ENCODE measurements at places on chromosomes 3 and 15.
A peak's percentile ranks its signal among the peaks of the same experiment; 100 is the strongest.

- H3K27ac ChIP-seq: no peak overlapping the region
- no peak for DNase-seq
Observed at GRCh38 chr15:70652341-70652740, 111.0 kb downstream of the UACA start.

DNA sequence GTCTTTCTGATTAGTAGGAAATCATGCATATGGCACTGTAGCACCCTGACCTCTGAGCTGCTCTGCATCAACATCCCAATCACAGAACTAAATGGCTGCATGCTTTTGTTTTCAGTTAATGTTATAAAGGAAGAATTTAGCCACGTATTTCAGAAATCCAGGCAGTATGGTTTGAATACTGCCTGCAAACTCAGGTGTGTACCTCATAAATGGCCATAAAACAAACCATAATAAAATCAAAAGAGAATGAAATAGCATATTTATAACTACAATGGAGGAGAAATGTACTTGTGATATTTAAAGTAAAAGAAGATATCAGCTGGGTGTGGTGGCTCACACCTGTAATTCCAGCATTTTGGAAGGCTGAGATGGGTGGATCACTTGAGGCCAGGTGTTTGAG is 94.5 kb downstream of the IL20RB start:
- no peaks in the 10 kb centered on the region for H3K4me1 ChIP-seq
- DNase-seq: no peak
- no peak overlapping the region for H3K27ac ChIP-seq

DNA sequence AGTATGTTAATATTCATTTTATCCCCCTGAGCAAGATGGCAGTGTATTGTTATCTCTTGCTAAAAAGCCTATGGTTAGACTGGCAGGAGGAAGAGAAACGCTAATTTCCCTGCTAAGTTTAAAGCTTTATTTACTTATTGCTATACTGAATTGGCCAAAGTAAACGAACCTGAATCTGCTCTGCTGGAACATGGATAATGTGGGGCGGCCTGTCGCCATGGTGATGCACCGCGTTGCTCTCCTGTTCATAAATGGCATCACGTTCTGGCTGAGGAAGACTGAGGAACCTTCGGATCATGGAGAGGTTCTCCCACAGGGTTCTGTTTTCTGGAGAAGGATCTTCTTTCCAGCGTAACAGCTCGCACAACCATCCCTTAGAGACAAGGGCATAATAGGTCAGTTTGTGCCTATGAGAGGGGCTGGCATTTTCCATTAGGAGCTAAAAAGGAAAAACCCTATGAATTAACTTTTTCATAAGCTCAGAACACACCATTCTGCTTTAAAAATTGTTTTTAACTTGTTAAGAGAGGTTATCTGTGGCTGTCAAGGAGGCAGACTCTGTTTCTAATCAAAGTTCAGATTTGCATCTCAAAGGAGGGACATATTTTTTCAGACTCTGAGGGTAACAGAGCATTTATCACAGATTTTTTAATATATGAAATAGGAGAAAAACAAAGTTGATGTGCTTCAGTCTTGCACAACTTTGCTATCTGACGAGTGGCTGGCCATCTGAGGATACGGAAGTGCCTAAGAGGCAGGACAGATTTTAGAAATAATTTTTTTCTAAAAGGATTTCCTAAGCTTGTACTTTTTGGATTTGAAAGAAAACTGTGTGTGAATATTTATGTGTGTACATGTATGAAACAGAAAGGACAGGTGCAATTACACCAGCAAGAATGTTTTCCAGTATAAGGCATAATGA is 73.1 kb downstream of the SATB1 start:
- no peak for DNase-seq
- peak overlapping the region; percentile 3 for H3K27ac ChIP-seq
- no peaks in the 10 kb centered on the region for H3K27me3 ChIP-seq
- H3K36me3 ChIP-seq: peaks cover 65% of the 10 kb centered on the region
- peaks cover 14% of the 10 kb centered on the region for H3K4me1 ChIP-seq

GRCh38 chr15:81046290-81046689 is 45.6 kb downstream of the TLNRD1 start:
- no peaks in the 10 kb centered on the region for H3K36me3 ChIP-seq
- no peak overlapping the region for H3K27ac ChIP-seq
- no peak overlapping the region for H3K4me3 ChIP-seq
- no peak for DNase-seq
- peaks cover 11% of the 10 kb centered on the region for H3K27me3 ChIP-seq
- H3K4me1 ChIP-seq: peaks cover 2% of the 10 kb centered on the region

- no peak overlapping the region for H3K27ac ChIP-seq
- H3K4me1 ChIP-seq: peaks cover 10% of the 10 kb centered on the region
- no peak for DNase-seq
Observed at GRCh38 chr15:69410248-69410874, 3.8 kb upstream of the KIF23 start.

- no peak overlapping the region for H3K27ac ChIP-seq
- no peaks in the 10 kb centered on the region for H3K4me1 ChIP-seq
- no peak for DNase-seq
- H3K36me3 ChIP-seq: no peaks in the 10 kb centered on the region
Observed at GRCh38 chr3:178329936-178330335, 206.3 kb upstream of the KCNMB2 start.

DNA sequence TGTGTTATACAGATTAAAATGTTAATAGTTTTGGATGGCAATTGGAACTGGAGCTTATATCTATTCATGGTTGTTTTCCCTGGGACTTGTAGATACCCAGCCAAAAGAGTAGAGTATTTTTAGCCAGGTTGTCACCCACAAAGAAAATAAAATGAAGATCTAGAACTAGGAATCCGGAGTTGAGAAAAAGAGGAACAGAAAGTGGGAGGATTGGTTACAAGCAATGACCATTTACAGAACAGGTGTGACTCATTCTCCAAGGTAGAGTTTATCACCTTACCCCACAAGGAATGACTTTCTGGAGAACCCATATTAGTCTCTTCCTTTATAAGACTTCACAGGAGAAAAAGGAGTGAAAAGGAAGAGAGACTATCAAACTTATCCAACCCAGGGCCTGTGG is 99.8 kb downstream of the TMEM108 start:
- no peak overlapping the region for H3K27ac ChIP-seq
- no peaks in the 10 kb centered on the region for H3K36me3 ChIP-seq
- no peaks in the 10 kb centered on the region for H3K4me1 ChIP-seq
- no peaks in the 10 kb centered on the region for H3K27me3 ChIP-seq
- DNase-seq: no peak

DNA sequence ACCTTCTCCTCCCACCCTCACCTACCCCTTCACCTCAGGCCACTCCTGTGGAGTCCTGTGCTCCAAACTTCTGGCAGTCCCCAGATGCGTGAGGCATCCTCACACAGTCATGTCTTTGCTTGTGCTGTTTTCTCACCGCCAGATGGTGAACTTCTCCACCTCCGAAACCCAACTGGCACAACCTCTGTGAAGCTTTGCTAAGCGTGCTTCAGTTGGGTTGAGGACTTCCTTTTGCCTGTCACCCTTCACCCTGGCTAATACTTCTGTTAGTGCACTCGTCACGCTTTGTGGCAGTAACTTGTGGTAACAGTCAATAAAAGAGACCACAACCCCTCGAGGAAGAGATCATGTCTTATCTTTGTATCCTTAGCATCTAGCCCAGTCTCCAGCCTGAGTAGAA is 42.0 kb upstream of the SKOR1 start:
- peaks cover 22% of the 10 kb centered on the region for H3K4me1 ChIP-seq
- peak; percentile 19 for DNase-seq
- no peaks in the 10 kb centered on the region for H3K27me3 ChIP-seq
- H3K27ac ChIP-seq: peak overlapping the region; percentile 73
- H3K4me3 ChIP-seq: peak overlapping the region; percentile 61

GRCh38 chr3:42562047-42562907 is 19.5 kb downstream of the SEC22C start:
- no peaks in the 10 kb centered on the region for H3K27me3 ChIP-seq
- H3K36me3 ChIP-seq: peaks cover 46% of the 10 kb centered on the region
- H3K27ac ChIP-seq: peak overlapping the region; percentile 34
- DNase-seq: no peak
- H3K4me1 ChIP-seq: peaks cover 4% of the 10 kb centered on the region

DNA sequence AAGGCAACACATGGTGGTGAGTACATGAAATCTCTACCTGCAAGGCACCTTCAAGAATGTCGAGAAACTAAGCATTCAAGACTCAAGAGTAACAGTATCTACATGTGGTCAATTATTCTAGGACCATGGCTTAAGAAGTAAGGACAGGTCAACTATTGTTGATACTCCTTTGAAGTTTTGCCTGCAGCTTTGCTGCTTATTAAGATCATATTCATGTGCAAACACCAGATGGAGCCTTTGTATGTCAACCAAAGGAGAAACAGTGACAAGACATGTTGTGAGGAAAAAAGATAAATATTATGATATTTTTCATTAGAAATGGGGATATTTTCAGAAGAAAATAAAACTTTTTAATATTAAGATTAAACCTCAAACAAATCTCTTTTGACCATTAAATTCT is 52.3 kb upstream of the FGF7 start:
- H3K4me1 ChIP-seq: no peaks in the 10 kb centered on the region
- H3K27ac ChIP-seq: no peak overlapping the region
- peaks cover 2% of the 10 kb centered on the region for H3K27me3 ChIP-seq
- no peaks in the 10 kb centered on the region for H3K36me3 ChIP-seq
- DNase-seq: no peak

DNA sequence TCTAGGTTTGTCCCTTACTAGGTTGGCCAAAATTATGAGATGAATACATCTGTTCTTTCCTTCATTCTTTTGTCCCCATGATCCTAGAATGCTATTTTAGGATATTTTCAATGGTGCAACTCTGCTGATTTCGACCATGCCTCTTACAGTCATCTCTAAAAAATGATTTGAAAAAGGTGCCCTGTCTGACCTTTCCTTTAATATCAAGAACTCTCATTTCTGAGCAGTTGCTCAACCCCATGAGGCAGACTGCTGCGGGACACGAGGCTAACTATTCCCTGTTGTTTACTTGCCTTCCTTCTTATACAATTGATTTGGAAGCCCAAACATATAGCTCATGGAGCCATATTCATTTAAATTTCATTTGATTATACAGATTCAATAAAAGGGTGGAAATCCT is 14.6 kb downstream of the PLSCR2 start:
- no peak overlapping the region for H3K27ac ChIP-seq
- no peaks in the 10 kb centered on the region for H3K27me3 ChIP-seq
- H3K36me3 ChIP-seq: no peaks in the 10 kb centered on the region

GRCh38 chr3:10600296-10600714 is 94.9 kb upstream of the ATP2B2 start:
- peaks cover 25% of the 10 kb centered on the region for H3K4me1 ChIP-seq
- H3K36me3 ChIP-seq: no peaks in the 10 kb centered on the region
- no peak overlapping the region for H3K4me3 ChIP-seq
- peaks cover 22% of the 10 kb centered on the region for H3K27me3 ChIP-seq
- no peak for DNase-seq

DNA sequence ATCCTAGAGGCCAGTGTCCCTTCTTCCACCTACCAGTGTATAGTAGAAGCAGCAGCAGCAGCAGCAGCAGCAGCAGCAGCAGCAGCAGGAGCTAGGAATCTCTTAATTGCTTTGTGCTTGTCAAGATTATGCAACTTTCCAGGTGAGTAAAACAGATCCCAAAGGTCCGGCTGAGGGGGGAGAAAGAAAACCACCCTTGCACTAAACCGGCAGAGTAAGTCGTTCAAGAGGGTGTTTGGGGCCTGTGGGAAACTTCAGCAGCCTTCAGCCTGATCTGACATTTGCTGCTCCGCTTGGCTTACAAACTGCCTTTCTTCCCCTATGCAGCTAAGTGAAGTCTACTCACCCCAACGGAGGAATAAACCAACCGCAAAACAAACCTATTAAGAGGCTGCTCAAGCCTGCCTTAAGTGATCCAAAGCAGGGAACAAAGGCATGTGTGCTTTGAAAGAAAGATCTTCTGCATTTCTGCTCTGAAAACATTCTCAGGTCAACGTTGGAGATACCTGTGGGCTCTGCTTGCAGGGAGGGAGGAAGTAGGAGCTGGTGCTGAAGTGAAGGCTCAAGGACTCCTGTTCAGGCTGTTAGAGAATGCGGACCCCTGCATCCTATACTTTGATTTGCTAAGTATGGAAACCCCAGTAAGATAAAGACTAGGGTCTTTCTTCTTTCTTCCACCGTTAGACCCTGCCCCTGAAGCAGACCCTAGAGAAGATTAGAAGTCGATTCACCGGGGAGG is 35.7 kb upstream of the DLG1 start:
- H3K4me1 ChIP-seq: no peaks in the 10 kb centered on the region
- no peak overlapping the region for H3K4me3 ChIP-seq
- no peak overlapping the region for H3K27ac ChIP-seq
- no peaks in the 10 kb centered on the region for H3K36me3 ChIP-seq
- H3K27me3 ChIP-seq: peaks cover 18% of the 10 kb centered on the region
- no peak for DNase-seq
